ENCODE measurements at places on chromosomes 1 and 21.

- DNase-seq, result no peak
Observed at GRCh38 chr1:59698386-59698785, 116.4 kb upstream of the HOOK1 start.

- no peak for DNase-seq
Observed at GRCh38 chr1:80962564-80962963, 838.2 kb upstream of the ADGRL2 start.

DNA sequence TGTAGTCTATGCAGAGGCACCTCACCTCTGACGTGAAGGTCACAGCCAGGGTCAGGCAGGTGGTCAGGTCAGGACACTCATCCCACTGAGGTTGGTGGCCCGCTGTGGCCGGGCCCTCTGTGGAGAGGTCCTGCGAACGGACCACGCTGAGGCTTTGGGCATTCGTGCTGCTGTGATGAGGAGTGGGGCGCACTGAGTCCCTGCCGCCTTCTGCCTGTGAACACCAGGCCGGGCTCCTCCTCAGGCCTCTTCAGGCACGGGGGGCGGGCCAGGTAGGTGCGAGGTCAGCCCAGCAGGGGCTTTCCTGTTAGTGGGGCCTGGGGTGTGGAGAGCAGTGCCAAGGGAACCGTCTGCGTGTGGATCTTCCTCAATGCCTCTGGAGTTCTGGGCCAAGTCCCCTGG lies 39.0 kb downstream of the COQ8A start:
- peak; percentile 64 for DNase-seq

- no peak for DNase-seq
Observed at GRCh38 chr1:111204201-111204982, 3.9 kb upstream of the DENND2D start.

- DNase-seq, result peak; percentile 59
Observed at GRCh38 chr1:109530457-109531087, 9.1 kb upstream of the GPR61 start.

DNA sequence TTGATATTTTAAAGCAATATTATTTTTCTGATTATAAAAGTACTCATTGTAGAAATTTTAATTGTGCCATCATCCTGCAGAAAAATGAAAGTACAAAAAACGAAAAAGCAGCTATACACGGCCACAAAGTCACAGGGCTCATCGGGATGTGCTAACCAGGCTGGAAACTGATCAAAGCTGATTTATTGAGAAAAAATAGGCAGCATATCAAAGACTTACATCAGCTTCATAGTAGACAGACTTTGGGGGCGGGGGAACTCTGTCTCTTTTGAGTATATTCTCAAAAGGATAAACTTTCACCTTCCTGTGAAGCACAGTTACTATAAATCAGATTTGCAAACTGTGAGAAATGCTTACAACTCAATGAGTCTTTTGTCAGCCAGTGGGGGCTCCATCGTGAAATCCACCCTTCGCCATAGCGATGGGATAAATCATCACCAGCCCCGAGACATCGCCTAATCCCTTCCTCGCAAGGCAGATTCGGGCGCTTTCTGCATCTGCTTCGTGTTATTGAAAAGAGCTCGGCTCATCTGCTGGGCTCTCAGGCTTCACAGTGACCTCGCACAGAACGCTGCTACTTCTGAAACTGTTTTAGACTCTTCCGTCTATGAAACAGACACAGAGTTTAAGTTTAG lies 69.2 kb upstream of the ERG start:
- no peak for DNase-seq

- no peak for DNase-seq
Observed at GRCh38 chr1:159171254-159171687, at the start of gene CADM3. CADM3 (plus strand) TSS chr1:159171615; CDS start chr1:159171766, 151 bp downstream.

DNA sequence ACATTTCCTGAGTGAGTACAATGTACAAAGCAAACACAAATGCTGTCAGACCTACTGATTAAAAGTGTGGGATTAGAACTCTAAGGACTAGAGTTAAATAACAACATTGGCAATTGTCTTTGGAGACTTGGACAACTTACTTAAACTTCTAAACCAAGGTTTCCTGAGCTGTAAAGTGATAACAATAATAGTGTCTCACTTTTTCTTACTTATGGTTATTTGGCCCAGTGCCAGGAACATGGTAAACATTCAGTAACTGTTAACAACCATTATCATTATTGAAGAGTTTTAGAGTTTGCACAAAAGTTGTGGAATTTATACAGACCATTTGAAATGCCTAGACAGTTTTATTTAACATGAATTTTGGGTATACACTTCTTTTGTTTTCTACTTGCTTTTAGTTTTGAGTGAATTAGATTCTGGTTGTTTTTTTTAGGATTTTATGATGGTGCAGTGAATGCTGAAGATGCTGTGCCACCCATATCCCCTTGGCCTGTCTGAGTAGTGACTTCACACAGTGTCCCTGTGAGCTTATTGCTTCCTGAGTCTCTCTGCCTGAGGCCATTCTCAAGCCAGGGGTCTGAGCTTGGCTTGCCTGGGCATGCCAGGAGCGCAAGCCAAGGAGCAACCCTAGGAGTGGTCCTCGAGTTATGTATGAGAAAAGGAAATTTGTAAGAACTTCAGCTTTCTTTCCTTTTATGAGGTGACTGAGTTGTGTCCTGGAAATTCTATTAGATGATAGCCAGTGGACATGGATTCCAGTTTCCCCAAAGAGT lies 932.8 kb downstream of the TTLL7 start:
- DNase-seq, result no peak

DNA sequence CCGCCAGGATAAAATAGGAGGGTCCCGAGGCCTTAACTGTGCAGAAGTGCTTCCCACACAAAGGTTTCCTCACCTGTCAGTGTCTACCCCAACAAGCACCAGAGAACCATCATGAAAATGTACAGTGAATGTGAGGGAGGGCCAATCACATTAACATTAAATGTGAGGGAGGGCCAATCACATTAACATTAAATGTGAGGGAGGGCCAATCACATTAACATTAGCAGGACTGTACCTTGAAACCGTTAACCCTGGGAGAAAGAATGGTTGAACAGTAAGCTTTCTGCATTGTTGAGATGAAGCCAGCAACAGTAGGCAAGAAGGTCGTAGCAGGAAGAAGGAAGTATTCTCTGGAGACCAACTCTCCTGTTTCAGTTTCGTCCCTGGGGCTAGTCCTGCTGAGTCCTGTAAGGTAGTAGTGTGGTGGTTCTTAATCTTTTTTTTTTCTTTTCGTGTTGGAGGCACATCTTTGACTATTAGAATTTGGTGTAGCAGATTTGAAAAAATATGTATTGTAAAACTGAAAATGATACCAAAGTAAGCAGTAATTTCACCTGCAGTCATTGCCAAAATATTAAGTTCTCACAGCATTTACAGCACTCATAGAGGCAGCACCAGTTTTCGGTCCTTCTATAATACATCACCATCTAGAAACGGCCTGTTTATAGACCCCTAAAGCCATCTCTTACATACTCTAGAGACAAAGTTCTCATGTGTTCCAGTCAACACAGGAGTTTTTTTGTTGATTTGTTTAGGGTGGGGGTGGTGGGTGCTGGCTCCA lies 98.6 kb upstream of the PPP2R5A start:
- no peak for DNase-seq

GRCh38 chr21:33387294-33387693 lies 15.9 kb upstream of the IFNGR2 start:
- no peak for DNase-seq

DNA sequence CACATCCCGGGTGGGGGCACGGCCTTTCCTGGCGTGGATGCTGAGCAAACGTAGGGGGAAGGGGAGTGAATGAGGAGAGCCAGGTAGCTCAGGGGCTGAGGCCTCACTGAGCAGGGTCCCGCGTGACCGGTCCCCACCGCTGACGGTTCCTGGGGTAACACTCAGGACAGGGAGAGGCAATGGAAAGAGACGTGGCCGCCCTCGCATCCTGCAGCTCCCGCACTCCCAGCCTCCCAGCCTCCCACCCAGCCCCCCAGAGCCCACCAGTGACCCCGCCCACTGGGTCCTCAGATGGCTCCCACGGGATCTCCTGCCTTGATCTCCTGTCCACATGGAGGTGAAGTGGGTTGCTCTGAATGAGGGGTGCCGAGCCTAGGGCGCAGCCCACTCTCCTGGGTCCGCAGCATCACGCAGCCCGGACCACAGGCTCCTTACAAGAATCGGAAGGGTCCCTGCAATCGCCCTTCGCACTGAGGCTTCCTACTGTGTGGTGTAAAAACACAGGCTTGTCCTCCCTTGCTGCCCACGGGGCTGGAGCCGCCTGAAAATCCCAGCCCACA lies 2.4 kb downstream of the TSPEAR start:
- peak; percentile 46 for DNase-seq

DNA sequence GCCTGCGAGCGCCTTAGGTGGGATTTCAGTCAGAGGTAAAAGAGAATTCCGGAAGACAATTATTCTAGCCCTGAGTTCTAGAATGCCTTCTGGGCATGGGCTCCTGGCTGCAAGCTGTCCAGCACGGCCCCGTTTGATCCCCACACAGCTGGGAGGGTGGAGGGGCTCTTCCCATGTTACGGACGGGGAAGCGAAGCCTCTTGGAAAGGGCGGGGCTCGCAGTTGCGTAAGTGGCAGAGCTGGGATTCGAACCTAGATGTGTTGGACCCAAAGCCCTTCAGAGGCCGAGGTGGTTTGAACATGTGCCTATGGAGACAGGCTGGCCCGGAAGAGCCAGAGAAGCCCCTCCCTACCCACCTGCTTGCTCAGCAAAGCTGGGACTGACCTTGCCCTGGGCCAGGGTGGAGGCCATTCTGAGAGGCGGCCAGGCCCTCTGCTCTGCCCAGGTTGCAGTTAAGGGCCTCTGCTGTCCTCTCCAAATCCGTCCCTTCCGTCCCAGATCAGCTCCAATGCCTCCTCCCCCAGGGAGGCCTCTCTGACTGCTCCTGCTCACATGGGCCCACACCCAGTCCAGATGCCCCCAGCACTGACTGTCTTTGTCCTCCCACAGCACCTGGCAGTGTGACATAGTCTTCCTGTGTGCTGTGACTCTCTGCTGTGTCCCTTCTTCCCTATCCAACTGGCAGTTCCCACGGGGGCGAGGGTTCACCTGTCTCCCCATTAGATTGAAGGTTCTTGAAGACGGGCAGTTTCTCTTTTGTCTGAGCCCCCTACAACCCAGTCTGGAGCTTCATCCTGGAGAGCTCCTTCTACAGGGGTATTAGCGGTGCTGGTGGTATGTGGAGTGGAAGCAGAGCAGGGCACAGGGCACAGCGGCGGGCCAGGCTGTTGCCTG lies 1.2 kb upstream of the HSPB7 start:
- DNase-seq, result no peak

- no peak for DNase-seq
Observed at GRCh38 chr1:30234091-30234490, 489.3 kb downstream of the MATN1 start.

GRCh38 chr1:237482777-237483176 lies 407.9 kb downstream of the ZP4 start:
- no peak for DNase-seq

DNA sequence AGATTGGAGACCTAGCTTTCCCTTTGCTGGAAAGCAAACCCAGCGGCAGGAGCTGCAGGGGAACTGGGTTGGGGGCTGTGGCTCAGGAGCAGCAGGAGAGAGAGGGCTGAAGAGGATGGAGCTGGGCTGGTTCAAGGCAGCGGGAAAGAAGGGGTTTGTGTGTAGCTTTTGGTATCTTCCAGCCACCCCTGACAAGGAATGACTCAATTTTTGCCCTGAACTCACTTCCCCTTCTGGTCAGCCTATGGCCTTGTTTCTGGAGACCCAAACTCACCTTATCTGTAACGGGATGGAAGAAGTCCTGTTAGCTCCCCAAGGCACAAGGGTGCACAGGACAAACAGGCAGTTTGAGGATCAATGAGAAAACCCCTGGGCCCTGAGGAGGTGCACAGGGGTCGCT lies 13.1 kb downstream of the C1orf115 start:
- DNase-seq, result no peak

DNA sequence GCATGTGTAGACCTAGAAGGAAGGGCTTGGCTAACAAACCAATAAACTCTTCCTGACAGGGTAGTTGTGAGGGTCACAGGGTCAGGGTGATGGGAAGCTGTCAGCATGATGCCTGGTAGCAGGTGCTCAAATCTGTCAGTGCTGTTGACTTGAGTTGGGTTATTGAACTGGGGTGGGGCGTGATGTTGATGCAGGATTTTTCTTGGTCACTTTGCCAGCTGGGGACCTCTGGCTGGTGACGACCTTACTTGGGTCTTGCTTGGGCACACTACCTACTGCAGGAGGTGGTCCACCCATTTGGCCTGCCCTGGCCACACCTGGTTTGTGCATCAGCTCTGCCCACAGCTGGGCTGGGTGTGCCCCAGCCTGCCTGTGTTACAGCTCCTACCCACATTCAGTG lies 624.4 kb downstream of the PTPRU start:
- DNase-seq, result no peak

DNA sequence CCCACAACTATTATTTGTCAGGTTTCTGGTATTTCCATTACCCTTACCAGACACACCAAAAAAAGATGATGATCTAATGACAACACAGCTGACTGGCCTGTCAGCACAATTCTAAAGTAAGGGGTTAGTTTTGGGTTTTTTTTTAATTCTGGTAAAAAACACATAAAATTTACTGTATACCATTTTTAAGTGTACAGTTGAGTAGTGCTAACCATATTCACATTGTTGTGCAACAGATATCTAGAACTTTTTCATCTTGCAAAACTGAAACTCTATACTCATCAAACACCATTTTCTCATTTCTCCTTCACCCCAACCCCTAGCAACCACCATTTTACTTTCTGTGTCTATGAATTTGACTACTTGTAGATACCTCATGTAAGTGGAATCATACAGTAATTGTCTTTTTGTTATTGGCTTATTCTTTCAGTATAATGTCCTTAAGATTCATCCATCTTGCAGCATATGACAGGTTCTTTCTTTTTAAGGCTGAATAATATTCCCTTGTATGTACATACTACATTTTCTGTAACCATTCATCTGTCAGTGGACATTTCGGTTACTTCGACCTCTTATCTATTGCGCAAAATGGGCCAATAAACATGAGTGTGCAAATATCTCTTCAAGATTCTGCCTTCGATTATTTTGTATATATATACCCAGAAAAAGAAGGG lies 29.8 kb downstream of the ARNT start:
- no peak for DNase-seq

DNA sequence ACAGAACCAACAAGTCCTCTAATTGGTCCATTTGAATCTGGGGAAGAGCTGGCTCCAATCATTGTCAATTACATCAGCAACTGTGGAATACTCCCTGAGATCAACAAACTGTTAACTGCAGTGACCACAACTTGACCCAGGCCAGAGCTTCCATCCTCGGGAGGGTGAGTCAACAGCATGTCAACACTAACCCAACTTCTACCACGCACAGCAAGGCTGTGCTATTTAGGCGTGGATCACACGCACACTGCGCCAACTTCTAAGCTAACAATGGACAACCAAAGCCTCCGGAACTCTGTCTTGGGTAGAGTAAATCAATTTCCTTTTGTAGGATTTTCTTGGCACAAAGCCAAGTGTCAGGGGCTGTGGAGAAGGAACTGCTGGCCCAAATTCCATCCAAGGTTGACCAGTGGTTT lies 30.4 kb downstream of the APP start:
- DNase-seq, result no peak

DNA sequence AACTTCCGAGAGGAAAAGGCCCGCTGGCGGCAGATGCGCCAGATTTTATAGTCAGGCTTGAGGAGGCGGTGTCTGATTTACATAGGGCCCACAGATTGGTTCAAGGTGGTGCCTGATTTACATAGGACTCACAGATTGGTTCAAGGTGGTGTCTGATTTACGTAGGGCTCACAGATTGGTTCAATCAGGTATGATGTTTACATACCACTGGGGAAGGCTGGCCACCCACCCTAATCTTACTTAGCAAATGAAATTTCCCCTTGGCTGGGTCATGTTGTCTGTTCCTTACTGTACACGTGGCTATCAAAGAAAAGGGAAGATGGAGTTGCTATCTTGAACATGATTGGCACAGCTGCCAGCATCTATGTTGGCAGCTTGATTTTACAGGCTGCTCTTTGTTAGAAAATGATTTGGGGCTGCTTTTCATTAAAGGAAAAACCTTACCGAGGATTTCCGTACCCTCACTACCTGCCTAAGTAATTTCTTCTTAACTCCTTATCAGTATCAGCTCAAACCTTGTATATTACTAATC lies 96.3 kb downstream of the SETD4 start:
- no peak for DNase-seq
